ENCODE measurements at places on chromosomes 13 and 19.

GRCh38 chr19:8257052-8257443 is 47.9 kb downstream of the CERS4 start:
- no peaks in the 10 kb centered on the region for H3K27me3 ChIP-seq
- no peak overlapping the region for H3K27ac ChIP-seq
- peaks cover 41% of the 10 kb centered on the region for H3K36me3 ChIP-seq
- H3K4me3 ChIP-seq, result no peak overlapping the region
- no peak for DNase-seq
- H3K4me1 ChIP-seq, result peaks cover 6% of the 10 kb centered on the region

GRCh38 chr13:105552078-105552477 is 983.4 kb downstream of the EFNB2 start:
- H3K4me3 ChIP-seq, result no peak overlapping the region
- no peak for DNase-seq
- H3K27ac ChIP-seq, result no peak overlapping the region
- peaks cover 2% of the 10 kb centered on the region for H3K4me1 ChIP-seq
- no peaks in the 10 kb centered on the region for H3K27me3 ChIP-seq
- no peaks in the 10 kb centered on the region for H3K36me3 ChIP-seq

- no peaks in the 10 kb centered on the region for H3K36me3 ChIP-seq
- peaks cover 2% of the 10 kb centered on the region for H3K27me3 ChIP-seq
- H3K27ac ChIP-seq, result no peak overlapping the region
- no peak for DNase-seq
Measured at GRCh38 chr19:6099599-6099998, 10.7 kb downstream of the RFX2 start.

- no peak overlapping the region for H3K4me3 ChIP-seq
- no peaks in the 10 kb centered on the region for H3K27me3 ChIP-seq
- no peak overlapping the region for H3K27ac ChIP-seq
Measured at GRCh38 chr13:105952973-105953290, 582.5 kb downstream of the EFNB2 start.

GRCh38 chr19:41535029-41535622 is 40.8 kb upstream of the CEACAM21 start:
- H3K27me3 ChIP-seq, result no peaks in the 10 kb centered on the region
- peaks cover 9% of the 10 kb centered on the region for H3K4me1 ChIP-seq
- no peaks in the 10 kb centered on the region for H3K36me3 ChIP-seq
- H3K27ac ChIP-seq, result no peak overlapping the region

DNA sequence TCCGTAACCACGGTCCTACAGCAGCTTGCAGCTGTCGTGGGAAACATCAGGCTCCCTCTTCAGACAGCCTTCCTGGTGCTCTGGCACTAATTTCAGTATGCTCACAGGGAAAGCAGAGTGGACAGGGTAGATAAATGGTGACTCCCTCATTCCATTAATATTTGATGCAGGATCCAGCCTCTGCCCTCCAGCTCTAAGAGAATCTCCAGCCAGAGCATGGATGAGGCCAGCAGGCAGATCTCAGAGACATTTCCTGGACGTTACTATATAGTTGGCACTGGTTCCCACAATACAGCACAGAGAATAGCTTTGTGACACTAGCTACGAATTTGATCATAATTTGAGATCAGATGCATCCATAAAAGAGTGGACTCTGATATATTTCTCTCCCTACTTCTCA is 341.4 kb downstream of the LIG4 start:
- DNase-seq, result no peak
- H3K4me3 ChIP-seq, result no peak overlapping the region
- no peaks in the 10 kb centered on the region for H3K27me3 ChIP-seq
- no peaks in the 10 kb centered on the region for H3K4me1 ChIP-seq
- H3K36me3 ChIP-seq, result no peaks in the 10 kb centered on the region

GRCh38 chr19:54317108-54317964 is 4.4 kb upstream of the LILRA5 start:
- H3K4me1 ChIP-seq, result no peaks in the 10 kb centered on the region
- no peaks in the 10 kb centered on the region for H3K27me3 ChIP-seq
- H3K36me3 ChIP-seq, result no peaks in the 10 kb centered on the region
- H3K27ac ChIP-seq, result no peak overlapping the region
- no peak for DNase-seq

Data from neuronal stem cell (in vitro differentiated cells).